Activated CD4-positive, alpha-beta memory T cell treated with anti-CD3 and anti-CD28 coated beads, Interleukin-2, amount 10 ng/mL, durations not matched to agents 7 days and 5 days (primary cell): ENCODE measurements at places on chromosomes 7 and 10. TPM values are rescaled to one million over a fixed set of nuclear protein-coding genes. Genes with fewer than 3 reads are reported as not detected.

The SPDYE16 gene
- 0.25 TPM for total RNA-seq

GRCh38 chr10:129085811-129086210 is 381.2 kb upstream of the MGMT start:
- H3K36me3 ChIP-seq = no peaks in the 10 kb centered on the region
- H3K4me1 ChIP-seq = no peaks in the 10 kb centered on the region

The CTAGE4 gene
- 3.4 TPM for total RNA-seq

The CACNB2 gene
- not detected for total RNA-seq

- no peaks in the 10 kb centered on the region for H3K4me1 ChIP-seq
- no peaks in the 10 kb centered on the region for H3K27me3 ChIP-seq
- no peak overlapping the region for H3K4me3 ChIP-seq
- DNase-seq = no peak
- H3K36me3 ChIP-seq = no peaks in the 10 kb centered on the region
These were observed 199.0 kb downstream of the GPR37 start for GRCh38 chr7:124566583-124566982.

- no peak overlapping the region for H3K4me3 ChIP-seq
- H3K27me3 ChIP-seq = no peaks in the 10 kb centered on the region
- no peak overlapping the region for H3K27ac ChIP-seq
- H3K4me1 ChIP-seq = peaks cover 9% of the 10 kb centered on the region
These were observed 118.3 kb downstream of the LRRC4 start for GRCh38 chr7:127912901-127913300.

The LRRN3 gene
- total RNA-seq = 18.0 TPM

GRCh38 chr10:112213098-112213823 is 29.7 kb upstream of the GPAM start:
- DNase-seq = no peak
- H3K36me3 ChIP-seq = no peaks in the 10 kb centered on the region
- peaks cover 16% of the 10 kb centered on the region for H3K27me3 ChIP-seq
- H3K27ac ChIP-seq = no peak overlapping the region
- H3K4me1 ChIP-seq = no peaks in the 10 kb centered on the region
- H3K4me3 ChIP-seq = no peak overlapping the region

GRCh38 chr10:77637532-77638320 is at the start of gene KCNMA1:
KCNMA1 (minus strand) TSS chr10:77637808.
- peaks cover 68% of the 10 kb centered on the region for H3K27me3 ChIP-seq
- no peak for DNase-seq
- H3K36me3 ChIP-seq = no peaks in the 10 kb centered on the region
- H3K4me1 ChIP-seq = no peaks in the 10 kb centered on the region
- no peak within 1 kb of the TSS for H3K27ac ChIP-seq
